Activated naive CD8-positive, alpha-beta T cell treated with anti-CD3 and anti-CD28 coated beads, Interleukin-2, amount 50 U/mL, for 16 hours (primary cell): ENCODE measurements at places on chromosomes 1 and 21.

DNA sequence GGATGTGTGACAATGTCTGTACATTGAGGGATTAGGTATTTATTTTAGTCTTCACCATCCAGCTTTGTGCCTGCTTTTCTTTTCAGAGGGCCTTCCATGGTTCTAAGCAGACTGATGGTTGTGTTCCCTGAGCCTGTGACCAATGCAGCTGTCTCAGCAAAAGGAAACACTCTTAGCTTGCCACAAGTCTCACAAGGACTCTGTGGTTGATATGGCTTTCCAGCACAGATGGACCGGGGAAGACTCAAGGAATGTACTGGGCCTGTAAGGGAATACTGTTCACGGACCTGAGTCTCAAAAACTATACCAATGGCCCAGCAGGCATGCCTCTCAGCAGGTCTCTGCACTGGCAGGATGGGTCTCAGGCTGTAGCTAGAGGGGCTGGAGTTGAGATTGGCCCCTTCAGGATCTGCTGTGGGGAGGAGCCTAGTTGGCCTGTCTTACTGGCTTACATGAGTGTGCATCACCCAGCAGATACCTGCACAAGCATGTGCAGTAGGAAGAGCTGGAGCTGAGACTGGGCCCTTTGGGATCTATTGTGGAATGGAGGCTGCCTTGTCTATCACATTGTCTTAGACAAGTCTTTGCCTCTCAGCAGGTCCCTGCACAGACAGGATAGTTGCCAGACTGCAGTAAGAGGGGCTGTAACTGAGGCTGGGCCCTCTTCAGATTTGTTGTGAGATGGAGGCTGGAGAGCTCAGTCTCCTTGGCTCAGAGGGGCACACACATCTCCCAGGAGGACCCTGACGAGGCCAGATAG is 52.0 kb upstream of the PDC start:
- DNase-seq: no peak

- DNase-seq: no peak
Observed at GRCh38 chr1:241688940-241689368, 36.9 kb downstream of the WDR64 start.

DNA sequence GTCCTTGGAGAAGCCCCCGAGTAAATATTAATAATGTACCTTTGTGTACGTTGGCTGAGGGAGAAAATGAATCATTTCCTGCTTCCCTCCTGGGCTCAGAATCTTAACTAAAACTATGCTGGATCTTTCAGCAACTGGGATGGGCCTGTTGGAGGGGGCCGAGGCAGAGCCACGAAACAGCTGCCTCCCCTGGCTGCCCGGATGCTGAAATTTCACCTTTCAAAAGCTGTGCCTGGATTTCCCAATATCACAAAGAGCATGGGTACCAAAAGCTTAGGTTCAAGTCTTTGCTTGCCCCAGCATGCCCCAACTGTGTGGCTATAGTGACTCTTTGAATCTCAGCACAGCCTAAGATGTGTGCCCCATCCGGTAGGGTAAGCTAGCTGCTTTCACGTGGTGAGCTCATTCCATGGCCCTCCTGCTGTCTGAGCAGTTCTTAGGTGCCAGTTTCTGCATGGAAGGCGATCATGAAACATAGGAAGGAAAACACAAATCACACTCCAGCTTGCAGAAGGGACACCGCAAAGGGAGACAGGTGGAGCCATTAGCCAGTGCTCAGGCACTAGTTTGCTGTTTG is 473.5 kb downstream of the PTPRU start:
- no peak for DNase-seq

GRCh38 chr1:105102371-105102770 is 1352.7 kb downstream of the AMY1C start:
- no peak for DNase-seq

GRCh38 chr1:175708787-175709186 is 34.6 kb downstream of the TNR start:
- no peak for DNase-seq

- no peak for DNase-seq
Observed at GRCh38 chr1:159646687-159647086, 59.1 kb downstream of the APCS start.

- no peak for DNase-seq
Observed at GRCh38 chr1:119912963-119913362, 16.6 kb upstream of the ADAM30 start.

DNA sequence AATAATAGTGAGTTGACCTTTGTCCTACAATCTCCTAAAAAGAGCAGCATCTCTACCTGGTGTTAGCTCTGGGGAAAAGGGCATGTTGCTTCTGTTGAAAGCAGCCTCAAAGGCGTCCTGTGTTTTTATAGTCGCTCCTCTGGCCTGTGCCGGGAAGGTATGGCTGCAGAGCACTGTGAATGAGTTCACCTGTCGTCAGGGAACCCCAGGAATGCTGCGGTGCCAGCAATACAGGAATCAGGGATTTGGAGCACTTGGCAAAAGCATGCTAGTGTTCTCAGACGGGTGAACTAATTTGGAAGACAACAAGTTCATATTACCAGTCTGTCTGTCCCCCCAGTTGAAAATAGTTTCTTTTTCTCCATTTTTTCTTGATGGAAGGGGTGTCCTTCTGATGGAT is 60.3 kb upstream of the PGD start:
- no peak for DNase-seq

DNA sequence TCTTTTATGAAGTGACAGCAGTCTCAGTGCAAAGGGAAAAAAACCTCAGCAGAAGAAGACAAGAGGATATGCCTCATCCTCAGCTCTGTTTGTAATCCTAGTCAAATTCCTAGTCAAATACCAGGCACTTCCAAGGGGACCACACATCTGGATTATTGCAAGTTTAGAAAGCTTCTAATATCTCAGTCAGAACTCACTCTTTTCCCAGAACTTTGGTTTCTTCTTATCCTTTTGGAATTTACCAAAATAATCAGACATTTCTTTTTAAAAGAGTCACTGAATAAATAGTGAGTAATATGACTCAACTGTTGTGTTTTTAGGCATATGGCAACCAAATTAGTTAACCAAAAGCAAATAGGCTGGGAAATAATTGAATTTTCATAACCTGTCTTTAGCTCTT is 47.8 kb downstream of the PRRX1 start:
- DNase-seq: no peak

- no peak for DNase-seq
Observed at GRCh38 chr1:51549016-51549619, 30.1 kb upstream of the EPS15 start.

DNA sequence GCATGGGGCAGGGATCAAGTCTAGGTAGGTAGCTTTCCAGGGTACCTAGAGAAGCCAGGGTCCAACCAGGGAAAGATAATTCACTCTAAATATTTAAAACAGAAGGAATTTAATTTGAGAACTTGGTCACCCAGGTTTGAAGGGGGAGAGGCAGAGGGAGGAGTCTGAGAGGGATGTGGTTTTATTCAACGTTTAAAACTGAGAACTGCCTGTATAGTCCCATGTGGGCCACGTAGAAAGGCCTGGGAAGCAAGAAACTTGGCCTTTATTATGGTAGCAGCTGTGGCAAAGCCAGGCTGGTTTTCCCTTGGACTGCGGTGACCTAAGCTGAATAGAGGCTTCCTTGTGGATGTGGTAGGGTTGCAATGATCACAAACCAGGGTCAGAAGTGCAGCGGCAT is 42.0 kb upstream of the DUSP10 start:
- no peak for DNase-seq

DNA sequence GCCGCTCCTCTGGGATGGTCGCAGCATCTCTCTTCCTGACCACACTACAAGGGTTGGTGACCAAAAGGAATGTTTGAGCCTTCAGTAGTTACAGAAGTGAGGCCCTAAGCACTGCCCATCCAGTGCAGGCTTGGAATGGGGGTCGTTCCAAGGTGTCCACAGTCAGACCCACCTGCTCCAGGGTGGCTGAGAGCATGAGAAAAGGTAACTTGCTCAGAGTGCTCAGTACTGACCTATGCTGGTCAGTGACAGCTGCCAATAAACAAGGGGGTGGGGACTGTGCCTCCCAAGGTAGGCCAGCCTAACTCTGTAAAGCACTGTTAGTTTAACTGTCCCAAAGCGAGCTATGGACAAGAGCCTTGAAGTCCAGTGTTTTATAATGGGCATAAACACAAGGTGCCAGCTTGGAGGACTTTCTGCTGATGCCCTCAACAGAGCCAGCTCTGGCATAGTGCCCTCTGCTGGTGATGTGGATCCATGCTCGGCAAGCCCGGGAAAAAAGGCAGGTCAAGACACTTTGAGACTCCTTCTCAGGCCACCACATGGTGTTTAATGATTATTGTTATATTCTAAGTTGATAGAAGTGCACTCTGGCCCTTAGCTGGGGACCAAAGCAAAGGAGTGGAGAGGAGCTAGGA is 78.1 kb upstream of the DNAH14 start:
- no peak for DNase-seq

DNA sequence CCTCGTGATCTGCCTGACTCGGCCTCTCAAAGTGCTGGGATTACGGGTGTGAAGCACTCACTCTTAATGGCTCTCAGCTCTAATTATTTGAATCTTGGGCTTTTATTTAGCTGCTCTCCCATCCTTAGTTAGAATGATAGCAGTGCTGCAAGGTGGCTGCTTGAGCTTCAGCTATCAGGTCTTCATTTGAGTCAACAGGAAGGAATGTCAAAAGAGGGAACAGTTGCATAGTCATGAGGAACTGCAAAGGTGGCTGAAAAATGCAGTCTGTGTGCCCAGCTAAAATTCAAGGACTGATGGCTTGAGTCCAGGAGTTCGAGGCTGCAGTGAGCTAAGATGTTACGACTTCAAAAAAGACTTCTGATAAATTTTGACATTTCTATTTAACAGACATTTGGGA is 55.6 kb downstream of the UCK2 start:
- no peak for DNase-seq

DNA sequence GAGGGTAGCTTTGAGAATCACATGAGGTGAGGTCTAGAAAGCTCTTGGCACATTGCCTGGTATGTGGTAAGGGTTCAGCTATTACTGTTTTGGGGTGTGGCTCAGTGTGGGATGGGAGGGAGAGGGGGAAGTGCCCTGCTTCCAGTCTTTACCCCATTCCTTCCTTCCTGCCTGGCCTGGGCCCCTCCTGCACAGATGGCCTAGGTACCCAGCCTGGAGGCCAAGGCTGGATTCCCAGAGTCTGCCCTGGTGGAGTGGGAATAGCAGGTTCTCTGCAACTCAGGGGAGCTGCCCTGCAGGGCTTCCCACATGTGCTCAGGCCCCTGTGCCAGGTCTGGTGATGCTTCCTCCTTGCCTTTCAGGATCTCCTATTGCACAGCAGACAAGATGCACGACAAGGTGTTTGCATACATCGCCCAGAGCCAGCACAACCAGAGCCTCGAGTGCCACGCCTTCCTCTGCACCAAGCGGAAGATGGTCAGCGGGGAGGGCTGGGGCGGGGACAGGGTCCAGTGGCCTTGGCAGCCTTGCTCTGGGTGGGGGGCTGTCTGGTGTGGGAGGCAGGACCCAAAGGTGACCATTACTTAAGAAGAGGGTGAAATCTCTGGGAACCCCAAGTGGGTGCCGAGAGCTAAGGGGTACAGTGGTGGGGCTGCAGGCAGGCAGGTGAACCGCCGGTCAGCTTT is 13.5 kb downstream of the LDLRAP1 start:
- DNase-seq: no peak

- DNase-seq: no peak
Observed at GRCh38 chr1:110798691-110799256, 74.2 kb upstream of the CD53 start.

DNA sequence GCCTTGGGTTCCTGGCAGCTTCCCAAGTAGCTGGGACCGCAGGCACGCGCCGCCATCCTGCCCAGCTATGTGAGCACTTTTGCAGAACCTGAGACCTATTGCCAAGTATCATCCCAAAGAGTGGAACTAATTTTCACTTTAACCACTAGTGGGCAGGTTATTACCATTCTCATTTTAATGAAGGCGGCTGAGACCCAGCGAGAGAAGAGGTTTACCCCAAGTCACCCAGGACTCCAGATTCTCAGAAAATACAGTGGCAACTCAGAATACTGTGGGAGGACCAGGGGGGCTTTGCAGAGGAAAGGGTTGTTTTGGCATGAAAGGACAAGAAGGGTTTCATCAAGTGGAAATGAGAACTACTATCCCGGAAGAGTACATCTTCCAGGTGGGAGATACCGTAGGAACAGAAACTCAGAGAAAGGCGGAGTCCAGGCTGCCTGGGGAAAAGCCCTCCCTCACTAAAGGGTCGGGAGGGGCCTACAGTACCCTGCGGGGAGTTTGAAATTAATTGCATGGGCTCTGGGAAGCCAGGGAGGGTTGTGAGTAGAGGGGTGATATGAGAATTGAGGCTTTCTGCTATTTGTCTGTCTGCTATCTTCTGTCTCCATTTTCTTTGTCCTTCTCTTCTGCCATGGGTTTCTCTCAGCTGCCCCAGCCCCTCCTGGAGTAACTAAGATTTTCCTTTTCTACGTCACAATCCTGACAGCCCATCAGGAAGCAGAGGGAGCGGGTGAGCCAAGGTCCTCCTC is 7.2 kb upstream of the SEMA4A start:
- DNase-seq: no peak

- DNase-seq: no peak
Observed at GRCh38 chr21:36640174-36640720, 58.7 kb upstream of the SIM2 start.

DNA sequence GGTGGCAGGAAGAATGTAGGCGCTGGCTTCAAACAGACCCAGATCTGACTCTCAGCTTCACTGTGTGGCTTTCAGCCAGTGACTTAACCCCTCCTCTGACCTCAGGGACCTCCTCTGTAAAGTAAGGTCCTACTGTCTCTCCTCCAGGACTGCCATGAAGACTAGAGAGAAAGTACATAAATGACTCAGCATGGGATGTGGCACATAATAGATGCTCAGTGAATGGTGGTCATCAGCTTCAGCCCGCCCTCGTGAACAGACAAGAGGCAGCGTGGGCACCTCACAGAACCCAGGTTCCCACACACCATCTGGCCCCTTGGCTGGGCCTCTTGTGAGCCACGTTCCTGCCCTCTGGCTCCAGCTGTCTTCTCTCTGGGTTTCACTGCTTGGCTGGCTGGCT is 126.0 kb downstream of the SYF2 start:
- no peak for DNase-seq

GRCh38 chr1:195876792-195877191 is 731.4 kb downstream of the KCNT2 start:
- DNase-seq: no peak

DNA sequence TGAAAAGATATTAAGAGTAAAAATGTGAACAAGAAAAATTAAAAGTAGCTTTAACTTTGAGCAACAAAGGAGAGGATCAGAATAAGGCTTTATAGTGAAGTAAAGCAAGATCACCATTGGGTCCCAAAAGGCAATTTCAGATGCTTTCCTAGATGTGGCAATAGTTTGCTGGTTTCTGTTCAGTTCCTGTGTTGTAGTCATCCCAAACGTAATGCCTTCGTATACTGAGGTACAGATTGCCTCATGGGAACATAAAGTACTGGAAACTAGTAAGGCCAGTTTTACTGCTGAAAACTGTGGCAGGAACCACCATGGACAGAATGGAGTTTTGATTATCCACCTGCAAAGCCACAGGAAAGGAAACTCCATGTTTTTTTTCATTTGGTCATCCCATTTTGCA is 283.5 kb upstream of the SGIP1 start:
- no peak for DNase-seq
